Hematopoietic multipotent progenitor cell treated with erythropoietin and hydrocortisone succinate and interleukin-3 and kit ligand, for 8 days (in vitro differentiated cells): ENCODE measurements at places on chromosomes 12 and 14.

DNA sequence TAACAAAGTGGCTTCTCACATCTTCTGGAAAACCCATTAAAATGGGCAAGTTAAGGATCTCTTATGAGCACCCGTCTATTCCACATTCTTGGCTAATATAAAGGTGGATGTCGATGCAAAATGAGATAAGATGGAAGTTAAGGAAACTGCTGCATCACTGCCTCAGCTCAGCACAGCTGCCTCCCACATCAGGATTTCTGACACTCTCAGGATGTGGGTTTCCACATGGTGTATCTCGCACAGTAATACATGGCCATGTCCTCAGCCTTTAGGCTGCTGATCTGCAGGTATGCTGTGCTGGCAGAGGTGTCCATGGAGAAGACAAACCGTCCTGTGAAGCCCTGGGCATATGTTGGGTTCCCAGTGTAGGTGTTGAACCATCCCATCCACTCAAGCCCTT lies 1348.0 kb downstream of the TMEM121 start:
- no peak for DNase-seq

GRCh38 chr12:62434494-62435302 lies 31.9 kb upstream of the MON2 start:
- DNase-seq, result peak; percentile 5

GRCh38 chr14:59632381-59632780 lies 55.8 kb upstream of the CCDC175 start:
- DNase-seq, result peak; percentile 29

DNA sequence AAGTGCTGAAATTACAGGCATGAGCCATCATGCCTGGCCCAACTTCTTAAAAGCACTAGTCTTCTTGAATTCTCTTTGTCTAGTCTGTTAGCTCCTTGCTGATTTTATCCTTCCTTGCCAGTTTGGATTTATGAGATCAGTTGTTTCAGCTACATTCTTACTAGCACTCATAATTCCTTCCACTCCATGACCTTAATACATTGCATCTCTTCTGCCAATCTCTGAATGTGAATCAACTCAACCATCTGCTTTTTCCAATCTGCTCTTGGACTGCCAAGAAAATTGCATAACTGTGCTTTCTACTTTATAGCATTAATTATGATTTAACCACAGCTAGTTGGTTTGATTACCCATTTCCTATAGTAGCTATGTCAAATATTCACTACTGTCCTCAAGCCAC lies 14.9 kb upstream of the HEATR5A start:
- no peak for DNase-seq

- no peak for DNase-seq
Observed at GRCh38 chr12:96077081-96077480, 41.7 kb upstream of the LTA4H start.

DNA sequence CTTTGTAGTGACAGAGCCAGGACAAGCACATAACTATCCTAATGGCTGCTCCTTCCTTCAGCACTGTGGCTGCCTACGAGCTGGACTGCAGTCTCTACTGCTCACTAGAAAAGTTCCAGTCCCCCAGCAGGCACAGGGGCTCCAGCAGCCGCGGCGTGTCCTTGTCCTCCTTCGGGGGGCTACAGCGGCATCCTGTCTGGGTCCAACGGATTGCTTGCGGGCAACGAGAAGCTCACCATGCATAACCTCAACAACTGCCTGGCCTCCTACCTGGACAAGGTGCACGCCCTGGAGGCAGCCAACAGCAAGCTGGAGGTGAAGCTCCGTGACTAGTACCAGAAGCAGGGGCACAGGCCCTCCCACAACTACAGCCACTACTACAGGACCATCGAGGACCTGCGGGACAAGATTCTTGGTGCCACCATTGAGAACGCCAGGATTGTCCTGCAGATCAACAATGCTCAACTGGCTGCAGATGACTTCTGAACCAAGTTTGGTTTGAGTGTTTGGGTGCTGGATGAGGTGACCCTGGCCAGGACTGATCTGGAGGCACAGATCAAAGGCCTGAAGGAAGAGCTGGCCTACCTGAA lies 169.4 kb downstream of the NDUFA12 start:
- DNase-seq, result no peak

GRCh38 chr12:12548713-12549112 lies 13.9 kb downstream of the DUSP16 start:
- DNase-seq, result no peak

DNA sequence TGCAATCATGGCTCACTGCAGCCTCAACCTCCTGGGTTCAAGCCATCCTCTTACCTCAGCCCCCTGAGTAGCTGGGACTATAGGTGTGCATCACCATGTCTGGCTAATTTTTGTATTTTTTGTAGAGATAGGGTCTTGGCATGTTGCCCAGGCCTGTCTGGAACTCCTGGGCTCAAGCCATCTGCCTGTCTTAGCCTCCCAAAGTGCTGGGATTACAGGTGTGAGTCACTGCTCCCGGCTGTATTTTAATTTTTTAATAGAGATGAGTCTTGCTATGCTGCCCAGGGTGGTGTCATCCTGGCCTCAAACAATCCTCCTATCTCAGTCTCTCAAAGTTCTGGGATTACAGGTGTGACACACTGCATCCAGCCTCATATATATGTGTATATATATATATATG lies 31.7 kb upstream of the GPRC5A start:
- DNase-seq, result no peak

DNA sequence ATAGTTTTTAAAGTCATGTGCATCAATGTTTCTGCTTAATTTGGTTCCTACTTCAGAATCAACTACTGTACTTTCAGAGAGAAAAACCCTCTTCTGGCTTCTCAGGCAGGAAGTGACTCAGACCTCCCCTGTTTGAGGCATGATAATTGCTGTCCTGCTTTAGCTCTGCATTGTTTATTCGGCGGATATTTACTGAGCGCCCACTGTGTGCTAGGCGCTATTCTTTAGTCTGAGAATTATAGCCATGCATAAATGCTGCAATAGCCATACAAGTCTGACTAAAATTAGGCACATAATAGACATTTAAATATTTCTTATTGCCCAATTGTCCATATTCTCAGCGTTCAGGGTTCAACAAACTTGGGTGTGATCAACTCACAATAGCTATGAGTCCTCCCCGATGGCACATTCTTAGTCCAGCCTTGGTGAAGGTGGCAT lies 6.1 kb upstream of the AMIGO2 start:
- DNase-seq, result peak; percentile 71

GRCh38 chr14:77007975-77008421 lies 20.5 kb downstream of the IRF2BPL start:
- DNase-seq, result no peak

DNA sequence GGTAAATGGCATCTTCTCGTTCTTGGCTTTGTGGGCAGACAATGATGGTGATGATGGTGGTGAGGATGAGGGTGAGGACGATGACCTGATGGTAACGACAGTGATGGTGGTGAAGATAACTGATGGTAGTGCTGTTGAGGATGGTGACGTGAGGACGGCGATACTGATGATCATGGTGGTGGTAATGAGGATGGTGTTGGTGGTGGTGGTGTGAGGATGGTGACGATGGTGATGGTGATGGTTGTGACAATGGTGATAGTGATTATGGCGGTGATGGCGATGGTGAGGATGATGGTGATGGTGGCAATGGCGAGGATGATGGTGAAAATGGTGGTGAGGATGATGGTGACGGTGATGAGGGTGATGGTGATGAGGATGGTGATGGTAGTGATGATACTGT lies 54.5 kb downstream of the FBRSL1 start:
- no peak for DNase-seq

DNA sequence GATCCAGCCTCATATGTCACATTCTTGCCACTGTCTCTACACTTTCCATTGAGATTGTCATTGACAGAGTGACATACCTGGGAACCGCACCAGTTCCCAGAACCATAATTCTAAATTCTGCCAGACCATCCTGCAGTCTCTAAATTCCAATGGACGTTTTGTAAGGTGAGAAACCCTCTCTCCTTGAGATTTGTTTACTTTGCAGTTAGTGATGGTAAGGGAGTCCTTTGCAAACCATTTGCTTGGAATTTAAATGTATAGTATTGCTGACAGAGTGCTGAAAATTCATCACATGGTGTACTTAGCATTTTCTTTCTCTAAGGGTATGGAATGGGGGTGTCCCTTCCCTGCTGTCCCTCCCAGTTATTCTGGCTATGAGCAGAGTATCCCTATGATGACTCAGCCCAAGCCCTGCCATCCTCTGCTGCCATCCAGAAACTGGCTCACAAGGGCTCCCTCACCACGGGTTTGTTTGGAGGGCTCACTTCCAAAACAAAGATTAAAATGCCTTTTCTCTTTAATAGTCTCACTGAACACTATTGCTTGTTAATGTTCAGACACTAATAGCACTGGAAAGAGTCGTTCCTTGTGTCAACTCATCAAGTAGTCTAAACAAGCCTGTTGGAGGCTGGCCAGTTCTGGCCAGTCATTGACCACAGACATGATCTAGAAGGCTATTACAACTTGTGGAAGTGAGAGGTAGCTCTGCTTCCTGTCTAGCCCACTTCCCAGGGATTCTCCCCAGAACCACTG lies 129.0 kb upstream of the HMGA2 start:
- no peak for DNase-seq

DNA sequence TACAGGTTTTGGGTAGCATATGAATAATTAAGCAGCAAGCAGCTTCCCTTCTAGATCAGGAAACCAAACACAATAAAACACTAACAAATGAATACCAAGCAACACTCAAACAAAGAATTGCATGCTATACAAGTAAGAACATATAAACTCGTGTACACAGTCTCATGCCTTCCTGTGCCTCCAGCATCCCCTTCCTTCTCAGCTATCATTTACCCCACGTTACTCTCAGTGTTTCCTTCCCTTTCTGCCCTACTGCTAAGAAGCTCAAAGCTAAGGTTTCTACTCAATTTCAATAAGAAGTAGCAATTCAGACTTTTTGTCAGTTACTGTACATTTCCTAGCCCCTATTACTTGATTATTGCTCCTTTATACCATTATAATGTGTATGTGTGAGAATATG lies 81.0 kb downstream of the DUSP16 start:
- no peak for DNase-seq

DNA sequence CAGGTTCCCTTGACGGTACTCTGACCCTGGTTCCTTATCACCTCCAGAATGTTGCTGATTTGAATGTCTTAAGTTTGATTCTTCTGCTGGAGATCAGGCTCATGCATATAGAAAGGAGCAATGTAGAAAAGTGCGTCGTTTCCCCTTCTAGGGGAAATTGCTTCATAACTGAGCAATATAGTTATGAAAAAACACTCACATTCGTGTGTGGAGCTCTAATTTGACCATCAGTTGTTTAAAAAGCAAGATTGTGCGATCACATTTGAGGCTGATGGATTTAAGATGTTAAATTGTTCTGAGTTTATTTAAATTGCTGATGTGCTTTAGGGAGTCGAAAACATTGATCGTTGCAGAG lies 19.2 kb downstream of the PELI2 start:
- no peak for DNase-seq

DNA sequence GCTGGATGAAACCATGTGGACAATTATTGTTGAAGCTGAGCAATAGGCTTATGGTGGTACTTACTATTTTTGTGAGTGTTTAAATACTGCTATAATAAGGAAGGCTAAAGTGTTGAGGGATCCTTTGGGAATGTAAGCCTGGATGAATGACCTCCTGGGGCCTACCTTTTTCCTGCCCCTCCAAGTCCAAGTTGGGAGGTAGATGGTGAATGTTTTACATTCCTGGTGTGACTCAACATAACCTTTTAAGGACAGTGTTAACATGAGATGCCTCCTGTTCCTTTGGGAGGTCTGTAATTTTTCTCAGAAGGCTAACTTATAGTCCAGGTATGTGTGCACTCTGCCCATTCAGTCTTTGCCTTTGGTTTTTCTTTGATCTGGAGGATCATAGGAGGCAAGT lies 315.9 kb downstream of the NRXN3 start:
- DNase-seq, result no peak

DNA sequence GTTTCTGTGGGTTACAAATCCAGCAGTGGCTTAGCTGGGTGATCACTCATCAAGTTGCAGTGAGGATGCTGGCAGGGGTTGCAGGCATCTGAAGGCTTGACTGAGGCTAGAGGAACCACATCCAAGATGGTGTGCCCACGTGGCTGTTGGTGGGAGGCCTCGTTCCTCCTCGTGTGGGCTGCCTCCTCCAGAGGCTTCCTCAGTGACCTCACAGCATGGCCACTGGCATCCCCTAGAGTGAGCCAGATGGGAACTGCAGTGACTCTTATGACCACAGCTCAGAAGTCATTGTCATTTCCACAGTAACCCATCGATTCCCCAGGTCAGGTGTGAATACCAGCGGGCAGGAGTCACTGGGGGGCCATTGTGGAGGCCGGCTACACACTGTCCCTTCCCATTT lies 17.8 kb downstream of the AACS start:
- DNase-seq, result no peak

GRCh38 chr12:76864791-76865400 lies 13.9 kb downstream of the CSRP2 start:
- no peak for DNase-seq

GRCh38 chr12:110698171-110698902 lies 9.4 kb upstream of the HVCN1 start:
- DNase-seq, result peak; percentile 87

DNA sequence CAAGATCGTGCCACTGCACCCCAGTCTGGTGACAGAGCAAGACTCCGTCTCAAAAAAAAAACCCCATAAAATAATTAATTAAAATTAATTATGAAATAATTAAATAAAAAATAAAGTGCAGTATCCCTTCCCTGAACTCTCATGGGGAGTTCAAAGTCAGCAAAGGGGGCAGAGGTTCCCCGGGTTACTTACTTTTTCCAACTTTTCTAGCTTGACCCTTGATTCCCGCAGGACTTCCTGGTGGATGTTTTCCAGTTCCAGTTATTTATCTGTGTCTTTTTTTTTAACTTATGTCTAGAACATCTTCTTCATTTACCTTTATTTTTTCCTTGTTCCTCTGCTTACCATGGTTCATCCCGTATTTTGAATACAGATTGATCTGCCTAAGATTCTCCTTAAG lies 197.4 kb downstream of the EPS8 start:
- DNase-seq, result no peak

- DNase-seq, result peak; percentile 92
Observed at GRCh38 chr14:55383541-55384140, 28.0 kb downstream of the ATG14 start.

DNA sequence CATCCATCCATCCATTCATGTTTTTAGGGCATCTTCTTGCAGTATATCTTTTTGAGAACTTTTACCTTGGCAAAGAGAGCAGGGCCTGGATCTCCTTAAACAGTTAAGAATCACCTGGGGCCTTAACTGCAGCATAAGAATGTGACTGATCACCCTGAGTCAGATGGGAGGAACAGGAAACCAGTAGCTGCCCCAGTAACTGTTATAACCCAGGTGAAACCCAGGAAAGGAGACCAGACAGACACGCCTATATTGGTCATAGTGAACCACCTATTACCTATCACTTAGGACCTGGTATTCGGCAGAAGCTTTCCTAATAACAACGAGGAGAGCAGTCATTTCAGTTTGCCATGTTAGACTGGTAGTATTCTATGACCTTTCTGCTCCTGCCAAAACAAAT lies 43.4 kb upstream of the NR2C1 start:
- DNase-seq, result no peak

- no peak for DNase-seq
Observed at GRCh38 chr14:89399157-89399556, 17.9 kb downstream of the FOXN3 start.

DNA sequence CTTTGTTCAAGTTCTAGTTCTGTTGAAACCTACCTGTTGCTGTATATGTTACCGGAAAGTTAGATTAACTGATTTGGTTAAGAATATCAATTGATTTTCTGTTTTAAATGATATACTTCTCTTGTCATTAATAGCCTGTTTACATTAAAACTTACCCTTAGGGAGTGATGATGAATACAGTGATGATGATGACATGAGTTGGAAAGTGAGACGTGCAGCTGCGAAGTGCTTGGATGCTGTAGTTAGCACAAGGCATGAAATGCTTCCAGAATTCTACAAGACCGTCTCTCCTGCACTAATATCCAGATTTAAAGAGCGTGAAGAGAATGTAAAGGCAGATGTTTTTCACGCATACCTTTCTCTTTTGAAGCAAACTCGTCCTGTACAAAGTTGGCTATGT lies 33.0 kb downstream of the CAND1 start:
- no peak for DNase-seq
